ENCODE measurements at places on chromosomes 13 and 19.

GRCh38 chr13:39362652-39363381 is 240.2 kb downstream of the LHFPL6 start:
- no peak for DNase-seq

DNA sequence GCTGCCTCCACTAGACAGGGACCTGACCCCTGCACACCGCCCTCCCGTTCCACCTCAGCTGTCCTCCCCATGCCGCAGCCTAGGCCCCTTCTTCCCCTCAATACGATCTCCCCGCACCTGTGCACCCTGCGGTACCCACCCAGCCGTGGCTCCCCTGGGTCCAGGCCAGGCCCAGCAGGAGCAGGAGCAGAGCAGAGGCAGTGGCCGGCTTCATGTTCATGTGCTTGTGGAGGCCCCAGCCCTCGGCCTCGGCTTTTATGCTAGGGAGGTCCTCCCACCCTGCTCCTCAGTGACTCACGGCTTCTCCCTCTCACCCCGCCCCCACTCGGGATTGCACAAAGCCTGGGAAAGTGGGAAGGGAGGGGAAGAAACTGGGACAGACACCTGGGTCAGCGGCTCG is 11.4 kb upstream of the KRTDAP start:
- DNase-seq: no peak

- DNase-seq: no peak
Observed at GRCh38 chr13:95181586-95181985, 119.7 kb downstream of the ABCC4 start.

DNA sequence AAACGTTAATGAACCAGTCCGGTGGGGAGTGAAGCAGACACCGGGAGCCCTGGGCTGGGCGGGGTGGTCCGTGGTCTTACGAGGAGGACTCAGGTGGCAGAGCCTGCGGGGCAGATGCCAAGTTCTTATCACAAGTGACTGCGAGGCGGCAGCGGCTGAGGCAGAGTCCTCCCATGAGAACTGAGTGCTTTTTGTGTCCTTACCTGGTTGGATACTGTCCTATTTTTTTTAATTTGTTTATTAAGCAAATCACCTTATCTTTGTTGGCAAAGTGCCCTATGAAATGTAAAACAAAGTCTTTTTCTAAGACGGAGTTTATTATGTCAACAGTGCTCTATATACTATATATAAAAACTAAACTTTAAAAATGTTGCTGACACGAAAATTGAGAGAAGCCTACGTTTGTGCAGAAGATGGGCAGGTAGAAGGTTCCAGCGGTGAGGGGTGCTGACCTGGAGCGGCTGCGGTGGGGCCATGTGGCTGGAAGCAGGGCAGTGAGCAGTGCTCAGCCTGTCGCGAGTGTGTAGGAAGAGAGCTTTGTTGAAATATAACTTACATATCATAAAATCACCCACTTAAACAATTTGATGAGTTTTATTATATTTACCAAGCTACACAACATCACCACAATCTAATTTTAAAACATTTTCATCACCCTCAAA is 82.2 kb downstream of the ATP11A start:
- no peak for DNase-seq

DNA sequence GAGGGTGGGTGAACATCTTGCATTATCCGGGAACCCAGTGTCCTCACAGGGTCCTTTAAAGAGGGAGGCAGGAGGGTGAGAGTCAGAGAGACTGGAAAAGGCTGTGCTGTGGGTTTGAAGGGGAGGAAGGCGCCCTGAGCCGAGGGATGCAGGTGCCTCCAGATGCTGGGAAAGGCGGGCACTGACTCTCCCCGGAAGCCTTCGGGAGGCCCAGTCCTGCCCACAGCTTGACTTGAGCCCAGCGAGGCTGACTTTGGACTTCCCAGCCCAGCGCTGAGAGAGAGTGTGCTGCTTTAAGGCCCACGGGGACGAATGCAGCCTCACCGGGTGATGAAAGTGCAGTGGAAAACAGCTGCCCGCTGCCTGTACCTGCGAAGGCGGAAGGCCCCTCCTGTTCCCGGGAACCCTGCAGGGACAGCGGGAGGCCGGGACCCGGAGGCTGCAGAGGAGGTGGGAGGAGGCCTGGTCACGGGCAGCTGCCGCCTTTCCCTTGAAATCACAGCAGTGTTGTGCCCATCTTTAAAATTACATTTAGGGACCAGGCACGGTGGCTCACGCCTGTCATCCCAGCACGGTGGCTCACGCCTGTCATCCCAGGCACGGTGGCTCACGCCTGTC is 16.1 kb downstream of the REXO1 start:
- DNase-seq: no peak

DNA sequence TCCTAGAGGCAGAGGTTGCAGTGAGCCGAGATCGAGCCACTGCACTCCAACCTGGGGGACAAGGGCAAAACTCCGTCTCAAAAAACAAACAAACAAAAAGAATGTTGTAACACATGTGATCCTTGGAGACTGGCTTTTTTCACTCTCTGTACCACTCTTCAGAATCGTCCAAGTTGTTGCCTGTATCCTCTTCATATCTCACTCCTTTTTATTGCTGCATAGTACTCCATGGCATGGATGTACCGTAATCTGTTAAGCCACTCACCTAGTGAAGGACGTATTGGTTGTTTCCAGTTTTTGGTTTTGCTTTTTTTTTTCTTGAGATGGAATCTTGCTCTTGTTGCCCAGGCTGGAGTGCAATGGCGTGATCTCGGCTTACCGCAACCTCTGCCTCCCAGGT is 7.0 kb upstream of the CD22 start:
- no peak for DNase-seq

GRCh38 chr13:37492075-37492474 is 106.5 kb downstream of the POSTN start:
- DNase-seq: no peak

Data from right kidney (tissue), 9 donors.